ENCODE measurements at places on chromosomes 7 and 10. TPM values are rescaled to one million over a fixed set of nuclear protein-coding genes. Genes with fewer than 3 reads are reported as not detected.

DNA sequence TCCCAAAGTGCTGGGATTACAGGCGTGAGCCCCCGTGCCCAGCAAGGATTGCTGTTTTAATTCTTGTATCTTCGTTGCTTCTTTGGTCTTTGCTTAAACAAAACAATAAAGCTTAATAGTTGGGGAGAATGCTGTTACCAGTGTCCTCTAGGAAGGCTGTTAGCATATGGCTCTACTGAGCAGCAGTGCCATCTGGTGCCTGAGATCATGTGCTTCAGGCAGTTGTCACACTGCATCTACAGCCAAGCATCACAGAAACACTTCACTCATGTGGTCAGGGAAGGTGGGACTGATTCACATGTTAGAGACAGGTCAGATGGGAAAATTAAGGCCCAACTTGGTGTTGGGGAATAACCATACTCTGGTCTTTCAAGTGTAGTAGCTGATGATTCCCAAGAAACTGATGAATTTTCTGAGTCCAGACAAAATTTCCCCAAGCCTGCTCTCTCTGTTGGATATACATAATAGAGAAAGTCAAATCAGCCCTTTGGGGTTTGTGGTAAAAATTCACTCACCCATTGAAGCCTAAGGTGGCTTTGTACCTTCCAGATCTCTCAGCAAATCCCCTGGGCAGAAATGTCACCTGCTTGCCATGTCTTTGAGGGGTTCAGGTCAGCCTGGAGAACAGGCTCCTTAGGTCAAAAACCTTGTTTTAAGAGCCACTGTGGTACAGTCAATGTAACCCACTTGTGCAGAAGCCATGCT lies 28.4 kb downstream of the UBE2D4 start:
- DNase-seq: no peak

DNA sequence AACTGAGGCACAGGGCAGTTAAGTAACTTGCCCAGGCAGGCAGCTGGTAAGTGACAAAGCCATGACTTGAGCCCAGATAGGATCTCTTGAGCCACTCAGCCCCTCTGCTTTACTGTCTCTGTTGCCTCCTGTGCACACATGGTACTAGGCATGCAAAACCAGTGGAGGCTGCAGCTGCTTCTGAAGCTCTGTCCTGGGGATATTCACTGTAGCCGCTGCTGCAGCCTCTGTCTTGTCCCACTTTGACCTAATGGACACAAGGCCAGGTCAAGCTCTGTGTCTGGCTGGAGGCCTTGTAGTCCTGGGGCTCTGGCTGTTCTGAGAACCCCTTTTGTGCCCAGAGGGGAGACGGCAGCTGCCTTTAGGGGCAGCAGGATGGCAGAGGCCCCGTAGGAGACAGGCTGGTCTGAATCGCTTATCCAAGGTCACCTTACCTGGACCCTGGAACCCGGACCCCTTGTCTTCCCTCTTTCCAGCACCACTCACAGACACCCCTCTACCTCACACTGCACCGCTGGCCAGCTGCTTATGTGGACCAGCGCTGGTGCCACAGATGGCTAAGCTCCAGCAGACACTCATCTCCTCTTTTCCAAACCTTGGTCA lies 57.6 kb downstream of the TSPAN15 start:
- DNase-seq: no peak

DNA sequence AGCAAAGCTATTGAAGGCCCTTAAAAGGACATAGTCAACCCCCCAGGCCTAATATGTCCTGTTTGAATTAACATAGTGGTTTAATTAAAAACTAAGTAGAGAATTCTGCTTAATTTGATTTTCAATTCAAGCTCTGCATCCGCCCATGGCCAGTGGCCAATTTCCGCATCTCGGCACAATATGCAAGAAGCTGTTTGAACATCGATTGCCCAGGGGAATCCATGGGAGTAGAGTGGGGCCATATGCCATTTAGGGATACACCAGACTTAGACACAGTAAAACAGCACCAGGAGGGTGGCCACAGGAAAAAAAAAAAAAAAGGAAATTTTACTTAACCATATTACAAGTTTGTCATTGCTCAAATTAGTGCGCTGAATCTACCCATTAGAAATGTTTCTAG lies 100.4 kb downstream of the LMBR1 start:
- no peak for DNase-seq

- no peak for DNase-seq
These were observed 4.9 kb upstream of the CLDN3 start for GRCh38 chr7:73774923-73775322.

DNA sequence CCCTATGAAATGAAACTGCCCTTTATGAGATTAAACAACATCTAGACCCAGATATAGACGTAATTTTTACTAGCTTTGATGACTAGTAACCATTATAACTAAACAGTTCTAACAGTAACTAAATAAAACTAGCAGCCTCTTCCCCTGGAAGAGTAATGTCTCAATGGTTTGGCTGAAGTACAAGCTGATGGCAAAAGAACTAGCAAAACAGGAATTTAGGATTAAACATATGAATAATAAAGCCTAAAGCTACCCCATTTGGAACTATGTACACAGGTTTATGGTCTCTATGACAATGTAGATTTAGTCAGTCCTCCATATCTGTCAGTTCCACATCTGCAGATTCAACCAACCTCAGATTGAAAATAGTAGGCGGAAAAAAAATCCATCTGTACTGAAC lies 6.4 kb downstream of the DPY19L1 start:
- no peak for DNase-seq

DNA sequence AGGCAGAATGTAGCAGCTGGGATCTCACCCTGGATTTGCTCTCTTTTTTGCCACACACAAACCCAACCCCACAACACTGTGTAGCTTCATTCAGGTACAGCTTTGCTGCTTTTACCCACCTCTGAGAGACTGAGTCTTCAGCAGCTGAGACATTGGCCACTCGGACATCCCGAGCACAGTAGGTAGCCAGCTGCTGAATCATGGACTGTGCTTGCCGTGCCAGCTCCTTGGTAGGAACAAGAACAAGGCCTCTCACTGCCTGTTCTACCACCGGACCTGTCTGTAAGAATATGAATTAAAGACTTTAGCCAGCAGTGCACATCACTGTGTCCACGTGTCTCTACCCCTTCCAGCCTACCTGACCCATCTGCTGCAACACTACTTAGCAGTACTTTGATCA lies 937 bp downstream of the DDX56 start:
- no peak for DNase-seq

GRCh38 chr7:113368256-113368655 lies 249.9 kb upstream of the SMIM30 start:
- no peak for DNase-seq

DNA sequence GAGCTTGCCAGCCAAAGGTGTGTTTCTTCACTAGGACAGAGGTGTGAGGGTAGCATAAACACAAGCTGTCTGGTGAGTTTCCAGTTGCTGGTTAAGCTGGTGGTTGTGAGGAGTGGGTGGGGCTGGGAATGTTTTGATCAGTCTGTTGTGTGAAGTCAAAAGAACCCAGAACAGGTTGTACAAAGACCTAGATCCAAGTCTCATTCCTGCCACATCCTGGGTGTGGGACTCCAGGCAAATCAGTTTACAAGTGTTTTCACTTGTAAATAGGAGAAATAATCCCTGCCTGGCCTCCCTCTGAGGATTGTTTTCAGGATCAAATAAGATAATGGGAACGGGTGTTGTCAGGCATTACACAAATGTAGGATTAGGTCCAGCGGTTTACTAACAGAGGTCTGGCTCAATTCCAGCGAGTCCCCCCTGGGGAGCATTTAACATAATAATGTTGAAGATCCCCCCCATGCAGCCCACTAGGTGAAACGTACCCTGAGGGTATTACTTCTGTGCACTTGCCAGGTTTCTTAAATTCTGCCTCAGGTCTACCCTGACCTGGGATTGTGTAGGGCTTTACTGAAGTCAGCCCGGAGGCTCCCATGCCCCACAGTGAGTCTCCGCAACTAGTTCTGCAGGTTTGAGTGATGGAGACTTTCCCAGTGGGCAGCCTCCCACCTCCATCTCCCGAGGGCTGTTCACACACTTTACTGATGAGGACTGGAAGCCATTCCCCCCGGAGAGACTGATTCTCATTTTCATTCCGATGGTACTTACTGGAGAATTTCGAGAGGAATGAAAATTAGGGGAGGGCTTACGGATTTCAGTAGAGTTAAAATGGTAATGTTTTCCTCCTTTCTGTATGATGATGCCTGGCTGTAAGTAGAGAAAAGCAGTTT lies 2.7 kb upstream of the FRAT2 start:
- no peak for DNase-seq

- no peak for DNase-seq
These were observed 167.3 kb downstream of the CALCR start for GRCh38 chr7:93407239-93407638.

DNA sequence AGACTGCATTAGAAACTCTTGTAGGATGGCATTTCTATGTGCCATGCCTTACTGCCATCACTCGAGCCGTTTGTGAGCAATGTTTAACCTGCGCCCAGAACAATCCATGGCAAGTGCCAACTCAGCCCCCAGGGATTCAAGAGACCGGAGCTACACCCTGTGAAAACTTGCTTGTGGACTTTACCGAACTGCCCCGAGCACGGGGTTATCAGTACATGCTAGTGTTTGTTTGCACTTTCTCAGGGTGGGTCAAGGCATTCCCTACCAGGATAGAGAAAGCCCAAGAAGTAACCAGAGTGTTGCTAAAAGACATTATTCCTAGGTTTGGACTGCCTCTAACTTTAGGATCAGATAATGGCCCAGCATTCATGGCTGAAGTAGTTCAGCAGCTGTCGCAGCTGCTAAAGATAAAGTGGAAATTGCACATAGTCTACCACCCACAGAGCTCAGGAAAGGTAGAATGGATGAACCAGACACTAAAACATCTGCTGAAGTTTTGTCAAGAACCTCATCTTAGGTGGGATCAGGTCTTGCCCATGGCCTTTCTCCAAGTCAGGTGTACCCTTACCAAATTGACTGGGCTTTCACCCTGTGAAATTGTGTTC lies 8.9 kb upstream of the CYREN start:
- DNase-seq: no peak

GRCh38 chr7:31145339-31145738 lies 93.2 kb downstream of the ADCYAP1R1 start:
- no peak for DNase-seq

GRCh38 chr7:96674565-96674964 lies 35.1 kb downstream of the SEM1 start:
- no peak for DNase-seq

GRCh38 chr7:93973134-93973533 lies 31.0 kb downstream of the BET1 start:
- DNase-seq: no peak

GRCh38 chr10:49407552-49408137 lies 11.8 kb upstream of the DRGX start:
- DNase-seq: peak; percentile 66

DNA sequence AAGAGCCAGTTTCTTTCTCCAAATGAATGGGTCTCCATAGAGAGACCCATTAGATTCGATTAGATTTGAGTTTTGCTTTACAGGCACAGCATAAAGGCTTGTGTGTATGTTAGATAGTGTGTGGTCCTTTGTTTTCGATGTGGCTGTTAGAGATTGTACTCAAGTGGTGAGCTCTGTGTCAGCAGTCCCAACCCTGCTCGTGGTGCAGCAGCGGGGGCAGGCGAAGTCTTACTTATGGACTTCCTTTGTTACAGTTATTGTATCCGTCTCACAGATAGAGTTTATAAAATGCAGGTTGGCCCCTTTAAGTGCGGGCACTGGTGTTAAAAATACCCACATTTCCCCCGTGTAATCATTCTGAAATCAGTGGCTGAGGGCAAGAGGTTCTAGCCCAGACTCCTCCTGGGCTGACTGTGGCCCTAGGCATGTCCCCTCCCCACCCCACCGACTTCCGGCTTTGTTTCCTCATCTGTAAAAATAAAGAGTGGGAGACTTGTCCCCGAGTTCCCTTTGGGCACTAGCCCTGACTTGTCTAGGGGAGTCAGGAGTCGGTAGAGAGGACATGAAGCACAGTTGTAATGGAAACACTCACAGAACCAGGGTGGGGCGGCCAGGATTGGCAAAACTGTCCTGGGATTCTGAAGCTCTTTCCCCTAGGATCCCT lies 28.6 kb downstream of the MTURN start:
- no peak for DNase-seq

GRCh38 chr10:12587451-12587888 lies 238.1 kb downstream of the CAMK1D start:
- no peak for DNase-seq

GRCh38 chr7:47148536-47149207 lies 433.2 kb downstream of the TNS3 start:
- DNase-seq: no peak

- DNase-seq: no peak
These were observed 26.9 kb downstream of the ENKUR start for GRCh38 chr10:24988831-24989640.

DNA sequence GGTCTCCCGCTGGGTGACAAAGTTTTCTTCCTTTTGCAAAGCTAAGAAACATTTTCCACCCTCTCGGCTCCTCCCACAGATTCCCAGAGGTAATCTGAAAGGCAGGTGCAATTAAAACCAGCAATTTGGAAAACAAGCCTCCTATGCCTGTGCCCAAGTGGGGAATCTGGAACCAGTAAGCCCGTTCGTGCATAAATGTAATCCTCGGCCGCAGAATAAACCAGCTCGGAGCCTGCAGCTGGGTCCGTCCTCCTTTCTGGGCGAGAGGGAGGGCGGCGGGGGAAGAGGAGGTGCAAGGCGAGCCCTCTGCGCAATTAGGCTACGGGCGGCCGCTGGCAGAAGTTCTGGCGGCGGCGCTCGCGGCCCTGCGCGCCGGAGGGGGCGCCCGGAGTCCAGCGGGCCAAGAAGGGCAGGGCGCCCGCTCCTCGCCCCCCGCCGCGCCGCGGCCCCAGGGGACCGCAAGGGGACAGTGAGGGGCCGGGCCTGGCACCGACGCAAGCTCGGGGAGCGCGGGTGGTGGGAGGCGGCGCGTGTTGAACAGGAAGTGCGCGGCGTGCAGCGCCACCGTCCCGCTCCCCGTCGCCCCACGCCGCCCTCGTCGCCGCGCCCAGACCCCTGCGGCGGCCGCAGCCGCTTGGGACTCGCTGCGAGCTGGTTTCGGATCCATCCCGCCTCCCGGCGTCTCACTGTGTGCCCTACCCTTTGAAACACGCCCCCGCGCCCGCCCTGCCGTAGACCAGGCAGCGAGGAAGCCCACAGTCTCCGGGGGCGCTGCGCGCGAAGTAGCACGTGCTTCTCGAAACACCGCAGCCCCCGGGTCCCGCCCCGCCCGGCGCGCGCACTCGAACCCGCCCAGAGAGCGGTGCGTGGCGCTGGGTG lies at the start of gene PRKAG2:
TSS of gene PRKAG2 (minus strand) at position 217 of the 879 bp plus-strand sequence. CDS start 495 bp downstream, outside the sequence.
- peak; percentile 57 for DNase-seq

DNA sequence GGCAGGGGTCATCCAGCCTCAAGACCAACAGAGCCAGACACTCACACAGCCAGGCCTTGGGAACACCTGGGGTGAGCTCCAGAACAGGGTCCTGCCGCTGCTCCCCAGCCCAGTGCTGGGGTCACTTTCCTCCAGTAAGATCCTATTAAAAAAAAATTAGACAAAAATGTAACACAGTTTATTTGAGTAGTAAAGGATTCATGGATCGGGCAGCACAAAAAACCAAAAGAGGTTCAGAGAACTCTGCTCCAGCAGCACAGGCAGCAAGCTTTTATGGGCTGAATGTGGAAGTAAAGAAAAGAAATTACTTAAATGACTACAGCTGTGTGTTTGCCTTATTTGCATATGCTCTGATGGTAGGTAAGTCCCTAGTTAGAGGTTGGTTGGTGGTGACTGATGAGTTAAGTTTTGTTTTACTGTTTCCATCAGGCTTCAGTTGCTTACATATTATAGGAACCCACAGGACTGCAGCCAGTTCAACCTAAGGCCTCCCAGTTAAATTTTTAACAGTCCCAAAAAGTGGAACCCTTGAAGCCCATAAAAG lies 80.5 kb upstream of the FGFR2 start:
- DNase-seq: no peak

GRCh38 chr10:43264344-43264964 lies 2.4 kb downstream of the RASGEF1A start:
- no peak for DNase-seq

- no peak for DNase-seq
These were observed 128.5 kb downstream of the TNS3 start for GRCh38 chr7:47453093-47454061.

The LRRTM3 gene
- not detected for total RNA-seq

The NAT16 gene
- total RNA-seq: not detected

The METTL2B gene
- total RNA-seq: 8.2 TPM
